IPS DF 6.9 (cell line): ENCODE measurements at places on chromosomes 3 and 15.

DNA sequence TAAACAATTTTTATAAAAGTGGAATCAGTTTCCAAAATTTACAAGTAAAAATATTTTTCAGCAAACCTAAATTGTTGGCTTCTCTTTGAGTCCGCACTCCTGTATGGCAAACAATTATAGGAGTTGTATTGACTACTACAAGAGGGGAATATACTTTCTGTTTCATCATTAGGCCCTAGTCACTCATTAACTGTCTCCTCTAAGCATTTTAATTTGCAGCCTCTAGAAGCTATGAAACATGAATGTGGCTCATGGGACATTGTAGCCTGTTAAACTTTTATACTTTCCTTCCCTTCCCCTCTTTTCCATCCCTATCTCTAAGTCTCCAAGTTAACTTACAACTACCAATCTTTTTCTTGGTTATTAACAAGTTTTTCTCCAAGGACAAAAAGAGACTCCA, 58.9 kb upstream of the CBLB start:
- DNase-seq = no peak

DNA sequence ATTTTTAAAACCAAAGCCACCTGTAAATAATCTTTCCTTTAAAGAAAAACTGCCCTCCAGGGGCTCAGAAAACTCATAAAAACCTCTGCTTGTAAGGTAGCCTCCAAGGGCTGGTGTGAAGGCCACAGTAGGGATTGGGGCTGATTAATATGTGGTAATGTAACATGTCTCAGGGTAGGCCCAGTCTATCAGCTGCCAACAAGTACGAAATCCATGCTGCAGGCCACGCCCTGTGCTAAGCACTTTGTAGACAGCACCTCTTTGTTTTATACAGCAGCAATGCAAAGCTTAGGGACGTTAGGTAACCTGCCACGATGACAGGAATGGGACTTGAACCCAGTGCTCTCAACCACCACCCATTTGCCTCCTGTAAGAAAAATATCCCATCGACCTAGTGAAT, 65.6 kb upstream of the PRICKLE2 start:
- no peak for DNase-seq

GRCh38 chr15:38130205-38130567, 122.5 kb upstream of the SPRED1 start:
- DNase-seq = no peak

DNA sequence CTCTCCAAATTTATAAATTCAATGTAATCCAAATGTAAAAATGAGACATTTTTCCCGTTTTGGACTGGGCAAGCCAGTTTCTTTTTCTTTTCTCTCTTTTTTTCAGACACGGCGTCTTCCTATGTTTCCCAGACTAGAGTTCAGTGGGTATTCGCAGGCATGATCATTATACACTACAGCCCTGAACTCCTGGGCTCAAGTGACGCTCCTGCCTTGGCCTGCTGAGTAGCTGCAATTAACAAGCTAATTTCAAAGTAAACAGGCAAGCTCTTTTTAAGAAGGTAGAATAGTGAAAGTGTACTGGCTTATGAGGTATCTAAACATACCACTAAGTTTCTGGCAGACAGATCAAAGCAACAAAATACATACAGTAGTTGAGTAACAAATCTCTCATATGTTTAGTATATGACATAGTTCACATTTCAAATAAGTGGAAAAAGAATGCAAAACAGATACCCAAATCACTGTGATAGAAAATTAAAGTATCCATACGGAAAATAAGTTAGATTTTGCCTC, 13.5 kb downstream of the HIGD1A start:
- DNase-seq = no peak

- no peak for DNase-seq
Measured at GRCh38 chr3:125005676-125006075, 50.1 kb downstream of the HEG1 start.
